ENCODE measurements at places on chromosomes 2 and 18.
A peak's percentile ranks its signal among the peaks of the same experiment; 100 is the strongest.

DNA sequence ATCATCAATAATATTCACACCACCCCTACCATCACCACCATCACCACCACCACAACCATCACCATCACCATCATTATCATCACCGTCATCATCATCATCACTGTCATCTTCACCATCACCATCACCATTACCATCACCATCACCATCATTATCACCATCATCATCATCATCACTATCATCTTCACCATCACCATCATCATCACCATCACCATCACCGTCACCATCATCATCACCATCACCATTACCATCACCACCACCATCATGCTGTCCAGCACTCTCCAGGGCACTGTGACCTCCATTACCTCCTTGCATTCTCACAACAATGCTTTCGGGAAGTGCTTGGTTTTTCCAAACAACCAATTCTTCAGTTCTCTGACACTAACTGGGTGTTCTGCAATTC lies 13.1 kb upstream of the TEX44 start:
- no peak for DNase-seq

- DNase-seq, result no peak
Observed at GRCh38 chr2:64622443-64623241, 31.1 kb downstream of the SERTAD2 start.

DNA sequence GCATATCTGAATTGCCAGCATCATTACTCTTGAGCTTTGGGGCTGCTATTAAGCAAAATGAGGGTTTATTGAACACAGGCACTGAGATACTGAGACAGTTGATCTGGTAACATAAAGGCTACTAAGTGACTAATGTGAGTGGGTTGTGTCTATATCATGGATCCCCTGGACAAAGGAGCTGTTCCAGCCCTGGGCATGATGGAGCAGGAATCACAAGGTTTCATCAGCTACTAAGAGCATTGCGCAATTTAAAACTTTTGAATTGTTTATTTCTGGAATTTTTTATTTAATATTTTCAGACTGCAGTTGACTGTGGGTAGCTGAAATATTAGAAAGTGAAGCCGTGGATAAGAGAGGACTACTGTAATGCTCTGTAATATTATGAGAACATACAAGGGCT lies 73.5 kb downstream of the MGAT5 start:
- no peak for DNase-seq

DNA sequence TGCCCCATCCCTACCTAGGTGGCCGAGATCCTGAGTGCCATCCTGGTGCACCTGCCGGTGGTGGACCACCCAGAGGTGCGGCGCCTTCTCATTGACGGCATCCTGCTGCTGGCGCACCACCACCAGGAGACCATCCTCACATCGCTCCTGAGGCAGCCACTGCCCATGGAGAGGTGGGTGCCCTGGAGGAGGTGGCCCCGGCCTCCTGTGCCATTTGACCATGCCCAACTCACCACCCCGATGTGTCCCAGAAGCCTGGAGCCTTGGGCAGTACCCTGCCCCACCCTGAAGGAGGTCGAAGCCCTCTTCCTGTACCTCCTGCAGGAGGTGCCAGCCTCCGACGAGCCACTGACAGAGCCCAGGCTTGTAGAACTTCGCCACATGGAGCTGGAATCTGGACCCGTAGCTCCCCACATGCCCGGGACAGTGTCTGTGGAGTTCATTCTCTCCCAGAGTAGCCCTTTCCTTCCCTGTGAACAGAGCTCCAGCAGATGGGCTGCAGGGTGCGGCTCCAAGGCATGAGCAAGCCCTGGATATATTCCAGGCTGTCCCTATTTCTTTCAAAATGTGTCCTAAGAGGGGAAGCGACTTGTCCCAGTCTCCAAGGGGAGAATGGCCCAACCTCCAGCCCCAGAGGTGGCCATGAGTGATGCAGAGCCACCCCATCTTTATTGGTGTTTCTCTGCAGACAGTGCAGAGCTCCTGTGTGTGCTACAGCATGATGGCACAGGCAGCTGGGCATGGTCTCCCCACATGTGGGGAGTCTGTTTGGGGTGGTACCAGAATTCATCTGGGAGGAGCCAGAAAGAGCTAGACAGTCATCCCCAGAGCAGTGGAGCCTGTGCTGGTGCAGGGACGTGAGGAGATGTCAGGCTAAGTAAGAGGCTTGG lies 34.2 kb downstream of the HJURP start:
- DNase-seq, result no peak

DNA sequence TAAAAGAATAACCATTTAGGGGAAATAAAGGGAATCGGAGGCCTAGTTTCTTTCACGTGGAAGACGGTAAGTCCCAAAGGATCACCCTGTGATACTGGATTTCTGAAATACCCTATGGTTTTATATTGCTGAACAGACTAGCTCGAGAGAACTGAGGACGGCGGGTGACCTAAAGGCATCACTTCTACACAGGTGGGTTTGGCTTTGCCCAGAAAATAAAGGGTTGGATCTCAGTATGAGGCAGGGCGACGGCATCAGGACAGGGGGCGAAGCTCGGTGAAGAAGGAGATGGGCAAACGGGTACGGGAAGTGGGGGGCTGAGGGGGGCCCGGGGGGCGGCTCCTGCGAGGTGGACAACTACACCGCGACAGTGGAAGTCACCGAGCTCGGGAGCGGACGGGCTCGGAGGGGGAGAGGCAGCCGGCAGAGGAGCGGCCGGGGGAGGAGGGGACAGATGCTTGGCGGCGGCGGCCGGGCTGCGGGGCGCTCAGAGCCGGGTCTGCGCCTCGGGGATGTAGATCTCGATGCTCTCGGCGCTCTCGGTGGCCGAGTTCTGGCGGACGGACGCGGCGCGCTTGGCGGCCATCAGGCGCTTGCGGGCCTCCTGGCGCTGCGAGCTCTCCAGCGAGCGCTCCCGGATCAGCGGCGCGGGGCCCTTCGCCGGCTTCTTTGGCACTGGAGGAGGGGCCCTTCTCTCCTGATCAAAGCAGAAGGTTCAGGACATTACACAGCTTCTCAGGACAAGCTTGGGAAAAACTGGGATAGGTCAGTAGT lies 48.9 kb downstream of the TGIF1 start:
- DNase-seq, result no peak

DNA sequence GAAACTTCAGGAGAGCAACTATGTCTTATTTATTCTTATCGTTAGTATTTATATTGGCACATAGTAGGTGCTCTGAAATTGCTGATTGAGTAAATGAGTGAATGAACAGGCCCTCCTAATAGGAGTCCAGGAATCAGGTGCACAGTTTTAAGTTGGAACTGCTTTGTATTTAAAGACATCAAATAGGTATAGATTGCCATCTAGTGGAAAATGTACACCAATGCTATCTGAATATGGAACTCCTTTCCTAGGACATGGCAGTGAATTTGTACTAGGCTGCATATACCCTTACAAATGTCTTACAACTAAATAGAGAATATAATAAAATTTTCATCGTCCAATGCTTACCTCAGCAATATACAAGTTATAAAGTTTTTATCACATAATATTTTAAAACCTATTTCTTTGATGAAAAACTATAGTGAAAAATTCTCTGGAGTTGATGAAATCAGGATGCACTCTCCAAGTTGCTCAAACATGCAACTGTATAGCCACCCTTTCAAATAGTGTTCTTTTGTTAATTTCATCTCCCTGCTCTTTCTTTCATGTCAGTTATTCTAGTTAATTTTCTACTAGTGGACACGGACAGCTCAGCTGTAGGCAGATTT lies 318.9 kb upstream of the SYT4 start:
- DNase-seq, result no peak

GRCh38 chr18:50044402-50044801 lies 150.5 kb downstream of the MYO5B start:
- no peak for DNase-seq

GRCh38 chr2:205477016-205477705 lies 205.1 kb upstream of the NRP2 start:
- DNase-seq, result no peak

DNA sequence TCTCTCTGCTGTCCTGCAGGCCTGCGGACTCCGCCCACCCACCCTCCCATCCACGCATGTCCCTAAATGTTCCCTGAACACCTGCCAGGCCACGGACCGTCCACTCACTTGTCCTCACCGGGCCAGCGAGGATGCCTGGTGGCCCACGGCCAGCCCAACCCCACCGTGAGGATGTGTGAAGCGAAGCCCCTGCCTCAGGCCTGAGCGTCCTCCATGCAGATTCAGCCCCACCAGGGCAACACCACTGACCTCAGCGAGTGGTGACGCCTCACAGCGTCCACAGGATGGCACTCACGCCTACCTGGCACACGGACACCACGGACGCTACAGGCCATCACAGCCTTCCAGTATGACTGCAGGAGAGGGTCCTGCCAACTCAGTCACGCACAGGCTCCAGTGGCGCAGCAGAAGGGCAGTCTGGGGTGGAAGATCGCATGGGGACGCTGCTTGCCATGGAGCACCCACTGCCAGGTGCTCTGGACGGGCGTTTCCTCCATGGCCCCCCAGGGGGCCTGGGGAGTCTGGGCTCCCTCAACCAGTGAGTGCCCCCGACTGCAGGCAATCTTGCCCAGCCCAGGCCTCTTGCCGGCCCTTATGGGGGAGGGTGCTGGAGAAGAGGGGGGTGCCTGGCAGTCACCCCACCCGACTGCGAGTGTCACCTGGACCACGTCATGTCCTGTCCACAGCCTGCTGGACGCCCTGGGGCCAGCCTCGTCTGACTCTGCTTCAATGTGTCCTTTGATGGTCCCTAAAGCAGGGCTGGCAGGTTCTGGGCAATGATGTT lies 25.4 kb downstream of the HDAC4 start:
- no peak for DNase-seq

DNA sequence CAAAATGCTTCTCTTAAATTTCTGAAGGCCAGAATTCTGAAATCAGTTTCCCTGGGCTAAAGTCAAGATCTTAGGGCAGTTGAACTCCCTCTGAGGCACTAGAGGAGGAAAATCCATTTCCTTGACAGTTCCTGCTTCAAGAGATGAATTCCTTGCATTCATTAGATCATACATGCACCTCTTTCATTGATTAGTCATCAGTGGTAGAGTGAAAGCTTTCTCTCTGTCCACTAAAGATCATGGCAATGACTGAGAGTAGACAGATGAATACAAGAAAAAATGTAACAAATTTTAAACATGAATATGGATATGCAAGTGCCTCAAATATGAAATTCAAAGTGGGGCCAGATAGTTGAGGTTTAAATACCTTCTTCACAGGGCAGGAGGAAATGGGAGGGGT lies 693.4 kb upstream of the TMEFF2 start:
- no peak for DNase-seq

GRCh38 chr2:135792401-135793150 lies 44.4 kb downstream of the LCT start:
- DNase-seq, result no peak

- no peak for DNase-seq
Observed at GRCh38 chr2:160493227-160494028, at the start of gene RBMS1. TSS of gene RBMS1 (minus strand) at chr2:160493807. CDS start at chr2:160493363, 444 bp downstream.

GRCh38 chr2:219058541-219059374 lies 2.0 kb downstream of the IHH start:
- DNase-seq, result no peak

- peak; percentile 80 for DNase-seq
Observed at GRCh38 chr2:240556553-240557100, 1.2 kb downstream of the ANKMY1 start.

GRCh38 chr18:6624661-6625311 lies 104.7 kb upstream of the ARHGAP28 start:
- DNase-seq, result no peak

DNA sequence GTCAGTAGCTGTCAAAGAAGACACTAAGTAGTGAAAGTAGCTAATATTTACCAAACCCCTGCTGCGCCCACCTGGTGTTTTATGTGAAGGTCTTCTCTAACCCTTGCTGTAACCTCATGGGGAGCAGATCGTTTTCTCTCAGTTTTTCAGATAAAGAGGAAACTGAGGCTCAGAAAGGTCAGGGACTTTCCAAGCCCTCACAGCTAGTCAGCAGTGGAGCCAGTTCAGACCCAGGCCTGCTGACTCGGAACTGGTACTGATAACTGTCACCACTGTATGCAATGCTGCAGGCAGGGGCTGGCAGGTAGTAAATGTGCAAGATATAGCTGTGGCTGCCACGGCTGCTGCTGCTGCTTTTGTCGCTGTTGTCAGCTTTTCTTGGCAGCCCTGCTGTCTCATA lies 69.1 kb downstream of the LRRFIP1 start:
- no peak for DNase-seq

- DNase-seq, result no peak
Observed at GRCh38 chr2:24542269-24542872, 51.3 kb downstream of the NCOA1 start.

GRCh38 chr18:59681051-59681450 lies 16.2 kb downstream of the CCBE1 start:
- DNase-seq, result no peak

GRCh38 chr2:213766465-213766901 lies 482.2 kb downstream of the SPAG16 start:
- no peak for DNase-seq

DNA sequence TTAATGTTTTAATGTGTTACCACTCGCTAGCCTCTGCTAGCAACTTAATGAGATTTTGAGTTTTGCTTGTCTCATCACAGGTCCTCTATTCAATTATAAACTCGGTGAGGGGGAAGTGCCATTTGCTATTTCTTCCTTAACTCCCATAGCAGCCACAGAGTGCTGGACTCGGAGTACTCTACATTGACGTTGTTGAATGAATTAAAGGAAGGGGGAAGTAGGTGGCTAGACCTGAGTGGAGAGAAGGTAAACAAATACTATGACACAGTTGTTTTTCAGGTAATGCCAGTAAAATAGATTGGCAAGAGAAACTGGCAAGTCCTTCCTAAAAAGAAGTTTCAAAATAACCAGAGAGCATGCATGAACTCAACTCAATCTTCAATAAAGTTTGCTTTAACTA lies 339.3 kb downstream of the HRH4 start:
- no peak for DNase-seq

- DNase-seq, result no peak
Observed at GRCh38 chr2:9343524-9343923, 79.8 kb downstream of the ITGB1BP1 start.

DNA sequence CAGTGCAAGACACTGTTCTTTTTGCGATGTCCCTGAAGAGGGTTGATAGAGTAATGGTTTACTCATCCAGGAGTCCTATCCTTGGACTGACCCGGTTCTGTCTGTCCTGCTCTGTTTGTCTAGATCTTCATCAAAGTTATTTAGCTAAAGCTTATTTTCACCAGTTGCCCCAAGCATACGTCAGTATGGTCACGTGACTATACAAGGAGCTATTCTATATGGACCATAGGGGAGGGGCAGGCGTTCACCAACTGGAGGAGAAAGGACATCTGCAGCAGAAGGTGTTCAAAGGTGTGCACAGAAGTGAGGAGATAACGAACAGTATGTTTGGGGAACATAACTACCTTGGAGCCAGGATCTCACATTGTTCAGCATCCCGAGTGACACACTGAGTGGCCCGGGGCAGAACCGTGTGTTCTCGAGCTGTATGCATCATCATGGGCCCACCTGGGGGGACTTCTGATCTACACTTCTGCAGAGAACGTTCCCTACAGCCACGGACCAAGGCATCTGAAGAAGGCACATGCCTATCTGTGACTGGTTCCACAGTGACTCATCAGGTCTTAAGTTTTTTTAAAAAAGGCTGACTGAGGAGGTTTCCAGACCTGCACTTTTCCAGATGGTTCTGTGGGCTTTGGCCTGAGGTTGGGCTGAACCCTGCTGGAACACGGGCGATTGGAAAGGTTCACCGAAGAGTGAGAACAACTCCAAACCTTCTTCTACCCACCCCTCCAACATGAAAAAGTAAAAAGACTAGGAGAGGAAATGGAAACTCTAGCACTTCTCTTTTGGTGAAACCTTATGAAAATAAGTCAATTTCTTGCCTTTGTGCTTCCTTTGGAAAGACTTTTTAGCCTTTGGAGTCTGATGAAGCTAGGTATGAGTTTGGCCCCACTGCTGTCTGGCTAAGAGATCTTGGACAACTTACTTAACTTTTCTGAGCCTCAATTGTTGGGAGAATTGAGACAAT lies 68.6 kb upstream of the YWHAQ start:
- DNase-seq, result no peak

- DNase-seq, result no peak
Observed at GRCh38 chr2:216315802-216316603, 56.3 kb downstream of the MARCHF4 start.

Data from hematopoietic multipotent progenitor cell treated with erythropoietin and hydrocortisone succinate and interleukin-3 and kit ligand, for 17 days (in vitro differentiated cells).